Cortex of kidney (tissue), 1 donor: ENCODE measurements at places on chromosomes 16 and 17.

GRCh38 chr17:81672504-81672903, 6.0 kb downstream of the CCDC137 start:
- DNase-seq: no peak

DNA sequence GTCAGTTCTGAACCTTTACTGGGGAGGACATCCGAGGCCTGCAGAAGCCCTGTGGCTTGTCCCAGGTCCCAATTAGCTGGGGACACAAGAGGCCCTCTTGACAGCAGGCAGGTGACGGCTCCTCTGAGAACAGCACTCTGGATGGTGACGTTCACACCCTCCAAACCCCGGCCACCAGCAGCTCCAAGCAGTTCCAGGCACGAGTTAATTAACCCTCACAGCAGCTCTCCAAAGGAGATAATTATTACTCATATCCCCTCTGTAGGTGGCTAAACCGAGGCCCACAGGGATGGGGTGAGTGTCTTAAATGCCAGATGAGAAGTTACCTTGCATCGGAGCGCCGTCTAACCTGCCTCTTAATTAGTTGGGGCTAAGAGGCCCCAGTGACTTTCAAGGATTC, 168.9 kb upstream of the CIBAR2 start:
- DNase-seq: no peak

- no peak for DNase-seq
Observed at GRCh38 chr17:68054296-68054900, 18.9 kb downstream of the KPNA2 start.

- DNase-seq: no peak
Observed at GRCh38 chr17:40168262-40168832, 8.9 kb upstream of the RAPGEFL1 start.

GRCh38 chr17:61303817-61304096, 95.9 kb upstream of the TBX2 start:
- no peak for DNase-seq

- DNase-seq: no peak
Observed at GRCh38 chr17:40859536-40859935, 7.5 kb downstream of the KRT12 start.

DNA sequence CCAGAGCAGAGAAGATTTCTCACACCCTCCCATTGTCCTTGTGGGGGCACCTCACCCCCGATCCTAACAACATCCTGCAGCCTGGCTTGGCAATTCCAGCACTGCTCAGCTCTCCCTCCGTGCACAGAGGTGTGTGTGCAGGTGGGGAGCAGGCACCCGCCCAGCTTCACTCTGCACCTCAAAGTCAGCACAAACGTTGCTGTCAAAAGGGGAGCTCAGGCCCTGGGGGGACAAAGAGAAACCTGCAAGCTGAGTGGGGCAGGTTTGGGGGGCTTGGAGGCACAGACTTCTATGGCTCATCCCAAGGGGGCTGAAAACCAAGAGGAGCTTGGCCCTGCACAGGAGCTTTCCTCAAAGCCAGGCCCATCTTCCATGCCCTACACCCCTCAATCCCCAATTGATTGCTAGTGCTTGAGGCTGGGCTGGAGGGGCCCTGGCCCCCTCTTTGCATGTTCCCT, 231.9 kb upstream of the TNRC6C start:
- no peak for DNase-seq

DNA sequence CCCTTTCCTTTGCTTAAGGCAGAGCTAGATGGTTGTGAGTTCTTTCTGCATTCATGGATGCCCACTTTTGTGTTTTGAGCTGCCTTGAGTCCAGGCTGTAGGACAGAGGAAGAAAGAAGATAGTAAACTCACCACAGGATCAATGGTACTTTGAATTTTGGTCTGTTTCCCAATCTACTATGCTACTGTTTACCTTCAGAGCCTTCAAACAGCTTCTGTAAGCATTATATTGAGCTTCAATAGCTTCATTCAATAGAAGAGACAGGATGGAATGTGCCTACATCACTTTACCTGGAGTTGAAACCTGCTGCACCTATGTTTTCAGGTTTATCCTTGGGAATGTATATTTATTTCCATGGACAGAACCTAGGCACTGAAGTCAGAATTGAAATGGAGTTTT, 397.9 kb upstream of the DYNLRB2 start:
- DNase-seq: no peak

GRCh38 chr17:60941028-60941427, 263.4 kb downstream of the BCAS3 start:
- no peak for DNase-seq

DNA sequence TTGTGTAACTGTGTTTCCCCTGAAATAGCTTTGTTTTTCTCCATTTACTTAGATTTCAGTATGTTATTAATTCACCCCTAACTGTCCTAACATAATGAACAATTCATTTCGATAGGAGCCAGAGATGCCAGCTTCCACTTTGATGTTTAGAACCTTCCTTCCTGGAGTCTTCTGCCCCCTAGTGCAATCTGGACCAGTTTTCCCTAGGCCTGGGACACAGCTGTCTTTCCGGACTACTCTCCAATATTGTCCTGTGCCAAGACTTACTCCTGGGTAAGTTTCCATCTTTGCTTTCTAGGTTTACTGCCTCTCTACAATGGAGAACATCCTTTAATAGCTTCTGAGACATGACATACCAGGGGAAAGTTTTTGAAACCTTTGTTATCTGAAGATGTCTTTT, 12.8 kb downstream of the RECQL5 start:
- no peak for DNase-seq

GRCh38 chr17:55265311-55266021, 706 bp downstream of the HLF start:
- DNase-seq: no peak

- no peak for DNase-seq
Observed at GRCh38 chr16:3610698-3611145, 684 bp downstream of the SLX4 start.

DNA sequence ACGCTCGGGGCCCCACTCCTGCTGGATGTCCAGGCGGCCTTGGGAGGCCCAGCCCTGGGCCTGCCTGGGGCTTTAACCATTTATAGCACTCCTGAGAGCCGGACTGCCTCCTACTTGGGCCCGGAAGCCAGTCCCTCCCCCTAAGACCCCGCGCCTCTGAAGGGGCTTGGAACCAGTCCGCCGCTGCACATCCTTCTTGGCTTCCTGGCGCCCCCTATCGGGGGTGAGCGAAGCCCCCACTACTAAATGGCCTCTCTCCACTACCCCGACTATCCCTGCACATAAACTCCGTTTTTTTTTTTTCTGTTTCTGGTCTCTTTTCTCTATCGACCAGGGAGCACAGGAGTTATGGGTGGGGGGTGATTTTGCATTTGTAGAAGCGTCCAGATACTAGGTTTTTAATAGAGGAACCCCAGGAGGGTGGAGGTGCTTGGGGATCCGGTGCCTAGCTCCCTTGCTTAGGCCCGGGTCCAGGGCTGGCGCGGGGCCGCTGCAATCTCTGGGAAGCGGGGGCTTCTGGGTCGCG, 633 bp upstream of the NOL3 start:
- no peak for DNase-seq

DNA sequence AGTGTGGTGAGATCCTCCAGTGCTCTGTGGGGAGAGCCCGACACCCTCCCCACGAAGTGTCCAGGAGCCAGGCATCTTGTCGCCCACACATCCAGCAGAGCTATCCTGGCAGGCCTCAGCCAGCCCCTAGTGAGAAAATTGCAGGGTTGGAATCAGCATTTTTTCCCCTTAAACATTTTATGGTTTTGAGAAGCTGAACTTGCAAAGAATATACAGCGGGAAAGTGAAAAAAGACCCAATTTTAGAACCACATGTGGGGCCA, 84.6 kb downstream of the SOCS1 start:
- DNase-seq: no peak

DNA sequence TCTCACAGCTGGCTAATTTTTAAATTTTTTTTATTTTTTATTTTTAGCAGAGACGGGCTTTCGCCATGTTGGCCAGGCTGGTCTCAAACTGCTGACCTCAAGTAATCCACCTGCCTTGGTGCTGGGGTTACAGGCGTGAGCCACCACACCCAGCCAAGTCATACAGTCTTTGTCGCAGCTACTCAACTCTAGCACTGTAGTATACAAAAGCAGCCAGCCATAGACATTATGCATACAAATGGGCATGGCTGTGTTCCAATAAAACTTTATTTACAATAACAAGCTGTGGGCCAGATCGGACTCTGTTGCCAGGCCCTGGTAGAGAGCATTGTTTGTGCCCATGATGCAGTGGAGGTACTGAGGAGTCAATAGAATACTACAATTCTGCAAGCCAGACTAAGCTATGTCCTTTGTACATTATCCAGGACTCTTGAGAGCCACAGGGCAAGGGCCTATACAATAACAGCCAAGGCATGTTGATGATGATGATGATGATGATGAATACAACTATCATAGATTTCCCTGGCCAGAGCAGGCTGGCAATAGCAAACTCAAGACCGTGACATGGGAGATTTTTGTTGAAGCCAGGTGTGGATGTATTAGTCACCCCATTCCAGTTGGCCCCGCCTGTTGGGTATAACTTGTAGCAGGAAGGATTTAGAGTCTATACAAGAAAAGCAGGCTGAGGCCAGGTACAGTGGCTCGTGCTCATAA, 101.8 kb downstream of the MYH11 start:
- no peak for DNase-seq

DNA sequence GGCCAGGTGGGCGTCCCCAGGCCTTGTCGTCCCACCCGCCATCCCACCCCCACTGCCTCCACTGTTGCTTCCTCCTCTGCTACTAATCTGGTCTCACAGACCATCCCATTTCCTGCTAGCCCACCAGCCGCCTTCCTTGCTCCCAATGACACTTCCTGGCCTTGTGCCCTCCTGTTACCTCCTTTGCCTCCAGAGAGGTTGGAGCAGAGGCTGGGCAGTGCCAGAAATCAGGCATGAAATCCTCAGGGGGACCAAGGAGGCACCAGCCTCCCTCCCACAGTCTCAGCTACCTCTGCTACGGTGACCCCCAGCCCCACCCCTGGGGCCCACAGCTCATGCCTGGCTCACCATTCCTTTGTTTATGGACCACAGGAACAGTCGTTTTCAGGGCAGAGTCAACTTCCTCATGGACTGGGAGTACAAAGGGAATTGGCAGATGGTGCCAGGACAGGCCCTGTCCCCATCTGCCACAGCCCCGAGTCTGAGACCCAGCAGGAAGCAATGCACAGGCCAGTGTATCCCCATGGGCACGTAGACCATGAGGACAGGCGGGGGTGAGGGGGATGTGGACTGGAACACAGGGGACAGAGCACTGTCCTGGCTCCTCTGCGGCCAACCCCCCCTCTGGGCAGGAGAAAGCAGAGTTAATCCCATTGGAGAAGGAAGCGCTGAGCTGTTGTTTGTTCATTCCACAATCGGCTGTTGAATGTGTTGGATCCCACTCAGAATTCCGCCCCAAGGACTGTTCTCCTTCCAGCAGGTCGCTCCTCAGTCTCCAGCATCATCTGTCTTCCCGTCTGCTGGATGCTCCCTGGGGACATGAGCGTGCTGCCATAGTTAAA, 2.2 kb upstream of the CDH5 start:
- no peak for DNase-seq

DNA sequence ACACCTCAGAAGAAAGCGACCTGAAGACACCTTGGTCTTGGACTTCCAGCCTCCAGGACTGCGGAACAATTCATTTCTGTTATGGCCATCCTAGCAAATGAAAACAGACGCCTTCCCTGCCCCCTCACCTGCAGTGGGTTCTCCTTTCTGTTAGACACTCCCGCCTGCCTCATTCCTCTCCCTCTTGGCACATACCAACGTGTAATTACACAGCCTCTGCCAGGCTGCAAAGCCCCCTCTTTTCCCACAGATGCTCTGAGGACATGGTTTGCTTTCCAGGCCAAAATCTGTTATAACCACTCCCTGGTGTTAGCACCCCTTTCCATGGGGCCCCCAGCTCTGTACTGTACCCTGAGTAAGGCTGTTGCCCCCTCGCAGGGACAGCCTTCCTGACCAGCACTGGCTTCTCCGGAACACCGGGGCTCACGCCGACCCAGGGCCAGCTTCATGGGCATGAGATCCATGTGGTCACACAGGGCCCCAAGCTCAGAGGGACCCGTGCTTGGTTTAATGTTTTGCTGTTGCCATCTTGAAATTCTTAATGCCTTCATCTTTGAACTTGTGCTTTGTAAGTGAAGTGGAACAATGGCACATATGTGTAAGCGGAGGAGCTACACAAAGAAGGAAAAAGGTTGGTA, 64.1 kb downstream of the SDK2 start:
- no peak for DNase-seq

DNA sequence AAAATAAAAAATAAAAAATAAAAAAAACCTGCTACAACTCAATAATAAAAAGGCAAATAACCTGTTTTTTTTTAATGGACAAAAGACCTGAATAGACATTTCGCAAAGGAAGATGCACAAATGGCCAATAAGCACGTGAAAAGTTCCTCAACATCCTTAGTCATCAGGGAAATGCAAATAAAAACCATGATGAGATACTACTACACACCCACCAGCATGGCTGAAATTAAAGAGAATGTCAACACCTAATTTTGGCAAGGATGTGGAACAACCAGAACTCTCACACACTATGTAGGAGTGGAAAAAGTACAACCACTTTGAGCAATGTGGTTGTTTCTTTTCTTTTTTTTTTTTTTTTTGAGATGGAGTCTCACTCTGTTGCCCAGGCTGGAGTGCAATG, 24.6 kb downstream of the COG7 start:
- DNase-seq: no peak

DNA sequence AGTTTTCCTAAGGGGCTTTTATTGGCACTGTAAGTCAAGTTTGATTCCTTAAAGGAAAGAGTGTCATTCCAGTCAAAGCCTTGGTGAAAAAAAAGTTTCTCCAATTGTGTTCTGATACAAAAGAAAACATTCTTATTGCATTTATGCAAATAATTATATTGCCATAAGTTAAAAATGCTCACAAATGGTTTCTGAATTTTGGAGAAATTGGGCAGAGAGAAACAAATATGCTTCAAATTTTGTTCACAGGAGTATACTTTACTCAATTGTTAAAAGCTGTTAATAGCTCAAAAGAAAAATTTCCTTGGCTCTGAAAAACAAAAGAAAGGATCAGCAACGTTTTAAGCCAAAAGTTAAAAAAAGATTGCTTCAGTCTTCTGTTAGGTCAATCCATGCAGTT, 60.2 kb downstream of the PIGL start:
- no peak for DNase-seq

DNA sequence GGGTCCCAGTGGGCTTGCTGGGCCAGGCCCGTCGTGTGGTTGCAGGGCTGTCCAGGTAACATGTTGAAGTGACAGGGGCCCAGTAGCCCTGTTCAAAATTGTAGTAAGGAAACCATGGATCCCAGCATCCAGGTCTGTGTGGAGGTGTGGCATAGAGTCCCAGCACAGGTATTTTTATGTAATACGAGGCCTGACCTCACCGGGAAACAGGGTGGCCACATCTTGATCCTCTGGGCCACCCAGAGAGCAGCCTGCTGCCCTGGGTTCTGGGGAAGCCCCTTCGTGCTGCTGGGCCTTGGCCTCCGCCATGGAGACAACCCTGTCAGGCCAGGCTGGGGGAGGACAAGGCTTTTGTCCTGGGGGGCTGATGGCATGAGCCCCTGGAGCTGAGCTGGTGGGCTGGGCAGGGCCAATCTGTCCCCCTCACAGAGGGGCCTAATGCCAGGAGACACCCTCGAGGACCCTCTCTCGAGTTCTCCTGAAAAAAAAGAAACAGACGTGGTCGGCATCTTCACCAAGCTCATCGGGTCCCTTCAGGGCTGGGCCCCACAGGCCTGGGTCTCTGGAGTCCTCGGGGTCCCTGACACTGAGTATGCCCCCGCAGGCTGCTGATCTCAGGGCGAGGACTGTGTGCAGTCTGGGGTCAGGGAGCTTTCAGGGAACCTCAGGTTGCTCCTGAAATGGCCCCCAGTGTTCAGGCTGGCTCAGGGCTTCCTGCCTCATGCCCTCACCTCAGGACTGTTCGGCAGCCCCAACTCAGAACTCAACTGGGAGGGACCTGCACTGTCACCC, 47.8 kb downstream of the TNFRSF13B start:
- no peak for DNase-seq
